Stimulated activated CD4-positive, alpha-beta T cell treated with anti-CD3 and anti-CD28 coated beads, Interleukin-4, amount 100 ng/mL, for 4 hours (primary cell): ENCODE measurements at places on chromosomes 4 and X.

- no peak for DNase-seq
These were observed 21.4 kb upstream of the FAM9B start for GRCh38 chrX:9055354-9055753.

DNA sequence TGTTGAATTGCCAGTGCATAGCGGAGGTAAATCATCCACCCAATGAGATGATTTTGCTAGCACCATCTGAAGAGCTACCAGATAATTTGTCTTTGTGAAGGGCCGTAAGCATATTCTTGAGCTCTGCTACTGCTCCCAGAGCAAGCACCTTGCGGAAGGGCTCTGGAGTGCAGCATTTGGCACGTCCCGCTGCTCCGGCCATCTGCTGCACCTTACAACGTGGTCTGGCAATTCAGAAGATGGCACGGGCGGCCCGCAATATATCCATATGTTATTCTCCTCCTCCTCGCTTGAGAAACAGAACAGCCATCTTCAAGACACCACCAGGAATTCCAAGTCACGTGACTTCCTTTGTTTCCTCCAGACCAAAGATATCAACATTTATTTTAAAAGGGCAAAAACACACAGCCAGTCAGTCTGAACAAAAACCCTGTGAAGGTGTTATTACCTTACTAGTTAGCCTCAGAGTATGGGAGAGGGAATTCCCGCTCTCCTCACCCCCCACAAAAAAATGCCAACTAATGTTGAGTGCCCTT, 1095.7 kb upstream of the TENM3 start:
- no peak for DNase-seq

- DNase-seq: no peak
These were observed 29.8 kb downstream of the PIGG start for GRCh38 chr4:528835-529234.

DNA sequence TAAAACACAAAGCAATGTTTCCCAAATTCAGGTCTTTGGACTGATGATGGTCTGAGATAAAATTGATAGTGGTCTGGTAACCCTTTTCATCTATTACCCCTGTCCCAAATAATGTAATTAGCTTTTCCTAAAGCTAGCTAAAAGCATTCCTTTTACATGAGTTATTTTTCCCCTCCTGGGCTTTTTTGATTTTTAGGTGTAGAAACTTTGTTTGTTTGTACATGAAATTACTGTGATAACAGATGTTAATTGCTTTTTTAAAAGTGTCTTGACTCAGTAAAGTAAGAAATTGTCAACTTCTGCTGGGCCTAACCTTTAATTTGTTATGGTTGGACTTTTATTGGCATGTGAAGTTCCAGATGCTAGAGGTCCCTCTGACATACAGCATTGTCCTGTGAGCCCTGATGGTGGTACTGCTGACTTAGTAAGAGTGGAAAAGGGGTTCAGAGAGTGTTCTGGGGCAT, 145.5 kb downstream of the ARHGAP10 start:
- DNase-seq: no peak

DNA sequence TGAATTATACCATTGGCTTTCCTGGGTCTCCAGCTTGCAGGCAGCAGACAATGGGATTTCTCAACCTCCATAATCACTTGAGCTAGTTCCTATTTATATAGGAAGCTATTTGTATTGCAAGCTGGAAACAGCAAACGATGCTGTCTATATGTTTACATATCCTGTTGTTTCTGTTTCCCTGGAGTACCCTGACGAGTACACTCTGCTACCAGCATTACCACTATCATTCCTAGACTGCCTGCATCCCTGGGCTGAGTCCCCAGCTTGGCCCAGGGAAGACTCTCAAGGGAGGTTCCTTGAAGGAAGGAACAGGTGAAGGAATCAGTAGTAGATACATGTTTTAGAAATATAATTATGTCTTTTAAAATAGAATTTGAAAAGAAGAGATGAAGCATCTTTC, 81.4 kb downstream of the EVC2 start:
- no peak for DNase-seq

- DNase-seq: no peak
These were observed 928.1 kb downstream of the FAT4 start for GRCh38 chr4:126242679-126243390.

DNA sequence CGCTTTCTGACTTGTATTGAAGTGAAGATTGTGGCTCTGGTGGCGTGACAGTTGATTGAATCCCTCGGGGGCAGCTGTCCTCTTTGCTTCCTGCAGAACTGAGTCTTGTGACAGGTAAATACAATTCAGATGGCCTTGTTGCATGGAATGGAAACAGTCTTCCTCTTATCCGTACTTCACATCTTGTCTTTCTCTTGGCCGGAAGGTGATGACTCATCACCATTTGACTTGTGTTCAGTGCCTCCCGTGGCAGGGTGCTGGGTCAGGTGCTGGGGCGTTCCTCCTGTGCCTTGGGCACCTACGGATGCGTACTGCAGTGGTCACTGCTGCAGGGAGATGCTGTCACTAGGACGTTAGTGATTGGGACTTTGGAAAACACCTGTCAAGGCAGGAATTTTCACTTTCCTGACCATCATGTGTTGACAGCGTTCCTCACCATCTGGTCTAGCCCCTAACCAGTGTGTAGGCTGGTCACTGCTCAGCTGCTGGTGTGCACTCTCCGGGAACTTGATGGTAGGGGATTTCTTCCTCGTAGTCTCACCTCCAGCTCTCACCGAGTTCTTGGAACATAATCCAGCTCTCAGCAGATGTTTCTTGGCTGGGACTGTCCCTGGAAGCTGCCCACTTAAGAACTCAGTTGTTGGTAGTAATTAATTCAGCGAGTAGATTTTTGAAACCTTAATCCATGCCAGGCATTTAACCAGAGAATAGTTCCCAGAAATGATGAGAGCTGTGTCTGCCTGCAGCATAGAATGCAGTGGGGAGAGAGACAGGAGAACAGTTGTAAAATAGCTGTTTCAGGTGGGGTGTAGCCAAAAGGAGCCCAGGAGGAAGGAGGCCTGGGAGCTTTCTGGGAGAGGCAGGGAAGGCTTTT, 7.2 kb downstream of the TBC1D14 start:
- DNase-seq: peak; percentile 37

GRCh38 chrX:47373198-47373597, 2.8 kb downstream of the ZNF157 start:
- no peak for DNase-seq
